ENCODE measurements at places on chromosomes 2 and 18.

DNA sequence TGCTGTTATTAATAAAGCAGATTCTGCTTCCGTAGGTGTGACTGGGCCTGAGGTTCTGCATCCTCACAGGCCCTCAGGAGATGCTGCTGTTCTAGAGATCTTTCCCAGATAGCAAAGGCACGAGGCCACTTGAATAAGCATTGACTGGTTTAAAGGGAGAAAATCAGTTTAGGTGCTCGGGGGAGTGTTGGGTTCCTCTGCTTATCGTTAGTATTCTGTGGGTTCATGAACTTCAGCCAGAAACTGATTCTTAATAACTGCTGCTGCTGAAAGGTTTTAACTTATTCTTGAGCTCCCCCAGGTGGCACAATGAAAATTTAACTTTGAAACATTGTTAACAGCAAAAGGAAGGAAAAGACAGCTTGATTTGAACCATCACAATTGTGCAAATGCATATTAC is 56.9 kb downstream of the ITGA6 start:
- DNase-seq, result no peak

- no peak for DNase-seq
These were observed 274.8 kb upstream of the NCKAP5 start for GRCh38 chr2:133843091-133843490.

GRCh38 chr2:224924631-224925030 is 117.6 kb downstream of the DOCK10 start:
- no peak for DNase-seq

DNA sequence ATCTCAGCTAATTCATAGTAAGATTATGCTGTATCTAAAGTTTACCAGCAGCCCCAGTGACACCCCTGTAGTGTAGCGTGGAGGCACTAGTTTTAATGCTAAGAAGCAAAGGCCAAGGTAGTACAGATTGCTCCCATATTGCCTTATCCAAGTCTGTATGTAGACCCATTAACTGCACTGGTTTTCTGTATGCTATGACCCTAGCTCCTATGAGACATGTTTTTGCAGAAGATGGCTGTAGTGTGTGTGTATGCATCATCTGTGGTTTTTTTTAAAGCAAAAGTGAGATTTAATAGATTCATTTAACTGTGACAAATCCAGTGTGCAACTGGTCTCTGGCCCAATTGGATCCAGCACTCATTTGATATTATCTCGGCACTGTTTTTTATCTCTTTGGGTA is 86.5 kb downstream of the HAUS1 start:
- DNase-seq, result no peak

GRCh38 chr18:3148930-3149535 is 70.7 kb downstream of the MYOM1 start:
- DNase-seq, result no peak

DNA sequence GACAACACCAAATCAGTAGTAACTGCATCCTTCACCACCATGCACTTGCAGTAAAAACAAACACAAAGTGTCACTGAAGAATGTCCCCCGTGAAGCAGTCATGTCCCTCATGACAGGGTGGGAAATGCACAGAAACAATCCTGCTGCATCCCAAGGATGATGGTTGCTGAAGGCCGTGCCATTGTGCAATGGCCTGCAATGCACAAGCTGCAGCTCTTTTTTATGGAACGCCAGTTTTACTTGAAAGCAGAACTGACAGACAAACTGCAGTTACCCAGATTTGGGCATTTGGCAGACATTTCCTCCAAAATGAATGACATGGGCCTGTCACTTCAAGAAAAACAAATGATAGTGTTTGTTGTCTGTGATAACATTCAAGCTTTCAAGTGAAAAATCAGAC is 2.4 kb upstream of the CHST10 start:
- no peak for DNase-seq

- no peak for DNase-seq
These were observed 162.1 kb upstream of the TTC39C start for GRCh38 chr18:23852236-23853045.

DNA sequence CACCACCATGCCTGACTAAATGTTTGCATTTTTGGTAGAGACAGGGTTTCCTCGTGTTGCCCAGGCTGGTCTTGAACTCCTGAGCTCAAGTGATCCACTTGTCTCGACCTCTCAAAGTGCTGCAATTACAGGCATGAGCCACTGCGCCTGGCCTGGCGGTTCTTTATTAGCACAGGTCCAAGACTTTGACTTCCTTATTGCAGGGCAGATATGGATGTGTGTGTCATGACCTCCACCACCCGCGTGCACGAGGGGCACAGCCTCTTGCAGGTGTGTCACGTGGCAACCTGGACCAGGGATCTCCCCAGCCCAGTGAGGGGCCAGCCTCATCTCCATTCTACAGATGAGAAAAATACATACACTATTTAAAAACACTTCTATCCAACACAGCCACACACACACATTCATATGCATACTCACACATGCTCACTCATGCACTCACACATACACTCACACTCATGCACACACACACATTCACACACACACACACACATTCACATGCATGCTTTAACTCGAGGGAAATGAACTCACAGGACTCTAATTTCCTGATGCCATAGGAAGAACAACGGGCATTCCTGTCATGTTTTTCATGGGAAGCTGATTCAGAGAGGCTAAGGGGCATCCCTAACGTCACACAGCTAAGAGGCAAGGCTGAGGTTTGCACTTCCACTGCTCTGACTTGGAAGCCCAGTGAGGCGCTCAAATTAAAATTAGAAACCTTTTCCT is 38.8 kb downstream of the RRM2 start:
- DNase-seq, result no peak

Data from forelimb muscle (tissue), 1 donor.